AG09319 (cell line): ENCODE measurements at places on chromosomes 4 and X.
A peak's percentile ranks its signal among the peaks of the same experiment; 100 is the strongest.

- DNase-seq, result peak; percentile 36
Measured at GRCh38 chr4:148044912-148045352, 313.0 kb downstream of the ARHGAP10 start.

GRCh38 chrX:54029529-54030143, 14.6 kb downstream of the PHF8 start:
- DNase-seq, result no peak

- DNase-seq, result no peak
Measured at GRCh38 chr4:116982656-116983055, 102.7 kb downstream of the TRAM1L1 start.

DNA sequence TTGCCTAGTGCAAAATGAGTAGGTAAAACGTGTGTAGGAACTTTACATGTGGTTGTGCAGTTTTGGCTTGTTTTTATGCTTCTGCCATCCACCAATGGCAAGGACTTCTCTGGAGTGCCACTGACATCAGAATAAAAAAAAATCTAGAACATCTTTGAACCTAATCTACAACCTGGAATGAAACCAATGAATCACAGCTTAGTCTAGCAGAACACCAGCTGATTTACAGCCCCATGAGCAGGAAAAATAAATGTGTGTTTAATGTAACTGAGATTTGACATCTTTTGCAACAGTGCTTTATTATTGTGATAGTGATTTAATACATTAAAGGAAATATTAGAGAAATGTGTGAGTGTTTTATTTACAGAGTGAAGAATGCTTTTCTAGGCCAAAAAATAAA, 995.1 kb downstream of the PCDH7 start:
- no peak for DNase-seq

GRCh38 chrX:69138512-69138911, 26.7 kb downstream of the PJA1 start:
- DNase-seq, result no peak

DNA sequence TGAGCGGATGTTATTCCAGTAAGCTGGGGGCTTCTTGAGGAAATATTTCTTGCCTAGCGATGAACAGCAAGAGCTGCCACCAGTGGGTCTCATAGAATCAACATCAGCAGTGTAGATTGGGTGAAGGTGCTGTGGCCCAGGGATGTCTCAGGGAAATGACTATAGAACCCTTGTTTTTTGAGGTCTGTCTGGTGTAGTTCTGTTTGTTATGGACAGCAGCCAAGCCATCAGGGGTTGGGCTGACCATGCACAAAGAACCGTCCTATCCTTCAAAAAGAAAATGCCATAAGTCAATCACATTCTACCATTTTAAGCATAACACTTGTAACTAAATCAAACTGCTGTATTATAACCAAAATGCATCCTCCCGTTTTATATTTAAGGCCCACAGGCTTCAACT, 17.3 kb upstream of the C1GALT1C1 start:
- no peak for DNase-seq

DNA sequence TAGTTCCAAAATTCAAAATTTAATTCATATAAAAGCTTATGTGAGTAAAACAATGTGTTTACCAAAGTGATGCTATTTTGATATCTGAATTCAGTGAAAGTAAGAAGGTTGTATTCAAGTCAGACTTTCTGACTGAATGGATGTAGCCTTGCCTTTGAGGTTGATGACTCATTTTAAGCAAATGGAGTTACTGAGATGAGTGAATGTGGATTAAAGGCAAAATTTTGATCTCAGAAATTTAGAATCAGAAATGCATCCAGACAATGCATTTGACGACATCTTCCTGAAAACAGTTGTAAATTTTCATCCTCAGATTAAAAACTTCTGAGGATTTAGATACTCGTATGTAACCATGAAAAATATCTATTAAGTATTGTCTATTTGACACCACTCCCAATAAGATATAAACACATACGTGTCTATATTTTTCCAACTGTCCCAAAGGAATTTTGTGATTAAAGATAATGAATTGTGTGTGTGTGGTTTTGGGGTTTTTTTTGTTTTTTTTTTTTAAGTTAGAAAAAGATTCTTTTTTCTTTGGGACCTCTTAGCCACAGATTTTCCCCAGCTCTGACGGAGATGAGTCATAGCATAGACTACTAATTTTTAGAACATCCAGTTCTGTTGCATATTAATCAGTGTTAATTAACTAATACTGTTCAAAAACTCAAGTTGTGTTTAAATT, 34.4 kb downstream of the NFKB1 start:
- DNase-seq, result no peak

- DNase-seq, result no peak
Measured at GRCh38 chr4:60078984-60079383, 1121.1 kb upstream of the ADGRL3 start.

GRCh38 chrX:76657499-76657898, 230.0 kb downstream of the MAGEE1 start:
- no peak for DNase-seq

DNA sequence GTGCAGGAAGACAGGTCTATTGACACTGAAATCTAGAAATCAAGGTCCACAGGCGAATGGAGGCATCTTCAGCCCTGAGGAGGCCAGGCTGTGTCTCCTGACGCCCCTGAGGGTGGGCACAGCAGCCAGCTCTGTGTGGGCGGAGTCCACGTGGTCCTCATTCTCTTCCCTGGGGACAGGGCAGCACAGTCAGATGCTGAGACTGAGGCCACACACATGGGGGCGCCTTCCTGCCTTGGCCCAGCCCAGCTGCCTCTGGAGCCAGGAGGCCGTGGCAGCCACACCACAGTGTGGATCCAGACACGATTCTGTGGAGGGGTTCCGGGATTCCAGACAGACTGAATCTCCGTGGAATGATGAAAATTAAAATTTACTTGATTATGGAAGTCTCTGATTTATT, 20.8 kb downstream of the FGFR3 start:
- no peak for DNase-seq

DNA sequence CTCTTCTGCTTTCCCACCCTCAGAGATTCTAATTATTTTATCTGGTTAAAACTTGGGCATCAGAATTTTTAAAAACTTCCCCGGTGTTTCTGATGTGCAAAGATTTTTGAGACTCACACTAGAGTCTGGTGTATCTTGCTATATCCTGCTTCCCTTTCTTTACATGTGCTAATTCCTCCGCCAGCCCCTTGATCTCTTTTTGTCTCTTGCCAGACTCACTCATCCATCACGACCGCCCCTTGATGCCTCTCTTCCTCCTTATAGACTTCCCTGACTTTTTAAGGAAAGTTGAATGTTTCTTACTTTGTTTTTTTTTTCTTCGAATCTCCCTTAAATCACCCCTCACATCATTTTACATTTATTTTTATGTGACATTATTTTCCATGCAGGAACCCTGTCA, 274.9 kb upstream of the PITX2 start:
- DNase-seq, result no peak

DNA sequence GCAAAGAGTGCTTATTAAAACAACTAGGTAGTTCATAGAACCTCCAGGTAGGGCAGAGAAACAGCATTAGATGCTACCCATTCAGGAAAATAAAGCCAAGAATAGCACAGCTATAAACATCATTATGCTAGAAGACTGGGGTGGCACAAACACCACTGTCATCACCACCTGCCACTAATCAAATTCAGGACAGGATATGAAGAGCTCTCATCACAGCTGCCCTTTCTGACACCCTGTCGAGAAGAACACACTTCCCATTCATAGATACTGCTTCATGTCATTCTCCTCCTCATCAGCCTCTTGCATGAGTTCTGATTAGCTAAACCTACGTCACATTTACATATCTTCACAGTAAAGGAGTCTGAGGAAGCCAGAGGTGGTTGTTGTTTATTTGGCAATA, 692.3 kb upstream of the HS3ST1 start:
- DNase-seq, result no peak

DNA sequence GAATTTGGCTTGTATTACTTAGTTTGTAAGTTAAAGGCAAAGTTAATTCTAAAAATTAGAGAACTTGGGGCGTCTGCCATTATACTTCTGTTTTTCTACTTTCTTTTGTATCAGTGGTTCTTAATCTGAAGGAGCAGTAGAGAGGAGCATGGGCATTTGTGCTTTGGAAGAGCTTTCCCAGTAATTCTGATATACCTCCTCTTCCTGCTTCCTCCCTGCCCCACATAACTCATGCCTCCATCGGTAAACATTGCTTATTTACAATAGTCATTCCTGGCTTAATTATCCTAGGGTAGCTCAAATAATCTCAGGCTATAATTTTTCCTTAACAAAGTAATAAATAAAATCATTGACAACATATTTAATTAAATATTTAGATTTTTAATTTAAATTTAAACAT, 37.1 kb upstream of the SPARCL1 start:
- DNase-seq, result no peak

DNA sequence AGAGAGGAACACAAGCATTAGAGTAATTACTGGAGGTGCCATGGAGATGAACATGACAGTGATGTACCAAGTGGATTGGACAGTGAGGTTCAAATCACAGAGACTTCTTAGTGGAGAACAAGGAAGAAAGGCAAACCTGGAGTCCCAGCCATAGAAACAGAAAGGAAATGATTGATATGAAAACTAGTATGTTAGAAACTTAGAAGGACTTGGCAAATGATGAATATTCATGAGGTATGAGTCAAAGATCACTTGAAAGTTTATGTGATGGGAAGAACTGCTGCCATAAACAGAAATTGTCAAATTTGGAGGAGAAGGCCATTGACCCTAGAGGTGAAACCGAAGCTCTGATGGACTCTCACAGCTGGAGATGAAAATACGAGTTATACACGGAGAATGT, 88.2 kb downstream of the PHOX2B start:
- DNase-seq, result no peak
